ENCODE measurements at places on chromosomes 3 and 15.

GRCh38 chr3:29409409-29409808 lies 128.5 kb downstream of the RBMS3 start:
- no peak for DNase-seq

DNA sequence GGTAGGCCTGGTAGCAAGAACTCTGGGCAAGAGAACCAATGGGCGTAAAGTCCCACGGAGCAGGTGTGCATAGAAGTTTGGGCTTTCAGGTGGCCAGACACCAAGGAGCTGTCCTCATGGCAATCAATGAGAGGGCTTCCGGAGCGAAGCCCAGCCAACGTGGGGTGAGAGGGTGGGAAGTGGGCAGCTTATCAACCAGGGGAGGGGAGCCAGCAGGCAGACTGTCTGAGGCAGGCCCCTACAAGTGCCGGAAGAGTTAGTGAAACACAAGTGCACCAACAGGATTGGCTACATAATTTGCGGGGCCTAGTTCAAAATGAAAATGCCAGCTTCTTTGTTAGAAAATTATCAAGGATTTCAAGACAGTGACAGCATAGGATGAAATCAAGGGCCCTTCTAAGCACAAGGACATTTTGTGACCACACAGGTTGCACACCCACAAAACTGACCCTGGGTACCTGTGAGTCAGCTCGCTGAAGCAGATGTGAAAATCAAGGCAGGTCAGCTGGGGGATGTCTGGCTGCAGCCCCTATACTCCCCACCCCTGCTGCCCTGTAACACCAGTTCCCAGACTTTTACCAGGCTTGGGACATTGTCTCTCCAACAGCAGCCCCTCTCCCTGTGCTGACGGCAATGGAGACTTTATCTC lies 102.1 kb upstream of the ETV5 start:
- DNase-seq, result no peak

DNA sequence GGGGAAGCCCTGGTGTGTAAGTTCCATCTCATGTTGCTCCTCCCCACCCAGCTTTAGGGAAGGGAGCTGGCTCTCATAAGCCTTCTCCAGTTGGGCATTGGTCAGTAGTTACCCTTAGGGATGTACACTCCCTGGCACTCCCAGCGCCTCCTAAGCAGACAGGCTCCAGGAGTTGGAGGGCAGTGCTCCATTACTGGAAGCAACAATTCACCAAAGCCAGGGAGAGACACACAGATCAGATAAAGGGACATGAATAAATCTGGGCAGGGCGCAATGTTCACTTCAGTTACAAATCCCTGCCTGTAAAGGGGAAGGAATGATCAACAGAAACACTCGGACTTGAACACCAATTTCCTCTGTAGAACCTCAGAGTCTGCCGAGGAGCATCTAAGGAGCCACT lies 169.1 kb upstream of the CTNNB1 start:
- DNase-seq, result no peak

DNA sequence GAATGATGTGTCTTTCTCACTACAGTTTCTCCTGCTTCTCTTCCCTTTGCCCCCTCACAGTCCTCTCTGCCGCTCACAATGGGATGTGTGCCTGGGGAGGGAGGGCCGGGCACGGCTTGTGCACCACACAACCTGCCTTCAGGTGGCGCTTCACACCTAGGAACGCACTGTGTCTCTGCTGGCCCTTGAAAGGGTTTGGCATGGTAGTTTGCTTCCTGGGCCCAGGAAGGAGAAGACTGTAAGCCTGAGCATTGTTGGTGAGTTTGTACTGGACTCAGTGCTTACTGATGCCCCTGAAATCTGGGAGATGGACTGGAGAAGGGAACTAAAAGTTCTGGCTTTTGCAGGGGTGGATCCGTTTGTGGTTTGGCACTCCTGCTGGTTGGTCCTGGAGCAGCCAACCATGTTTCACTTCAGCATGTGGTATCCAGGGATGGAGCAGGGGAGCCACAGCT lies 9.2 kb downstream of the ALPK3 start:
- no peak for DNase-seq

DNA sequence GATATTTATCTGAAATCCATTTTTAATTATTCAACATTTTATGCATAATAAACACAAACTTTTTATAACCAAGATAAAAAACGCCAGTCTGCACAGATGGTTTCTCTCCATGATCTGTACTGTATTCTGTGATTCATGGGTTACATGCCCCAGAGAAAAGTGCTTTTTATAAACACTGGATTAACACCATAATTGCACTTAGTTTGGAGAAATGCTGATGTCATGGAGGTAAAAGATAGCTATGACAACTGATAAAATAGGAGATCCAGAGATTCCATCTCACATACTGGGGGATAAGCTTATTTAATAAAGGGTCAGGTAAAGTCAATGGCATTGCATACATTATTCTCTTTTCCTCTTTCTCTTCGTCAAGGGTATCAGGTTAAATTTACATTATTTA lies 1460.4 kb upstream of the ALCAM start:
- no peak for DNase-seq

GRCh38 chr3:133259767-133260166 lies 140.1 kb upstream of the BFSP2 start:
- no peak for DNase-seq

- peak; percentile 8 for DNase-seq
Measured at GRCh38 chr3:167691366-167691765, 37.6 kb upstream of the WDR49 start.

DNA sequence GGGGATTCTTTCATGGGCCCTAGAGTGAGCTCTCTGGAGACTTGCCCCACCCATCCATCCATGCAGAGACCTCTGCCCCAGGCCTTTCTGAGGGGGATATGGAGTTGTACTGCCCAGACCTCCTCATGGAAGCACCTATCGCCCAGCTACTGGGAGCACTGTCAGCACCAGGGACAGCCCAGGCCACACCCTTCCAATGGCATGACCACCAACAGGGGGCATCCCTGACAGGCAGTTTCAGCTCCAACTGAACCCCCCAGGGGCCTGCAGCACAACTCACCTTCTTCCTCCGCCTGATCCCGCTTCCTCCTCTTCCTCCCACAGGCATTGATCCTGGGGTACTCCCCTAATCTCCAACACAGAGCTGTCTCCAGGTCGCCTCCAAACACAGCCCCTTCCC lies 21.8 kb downstream of the MRPS11 start:
- DNase-seq, result no peak

DNA sequence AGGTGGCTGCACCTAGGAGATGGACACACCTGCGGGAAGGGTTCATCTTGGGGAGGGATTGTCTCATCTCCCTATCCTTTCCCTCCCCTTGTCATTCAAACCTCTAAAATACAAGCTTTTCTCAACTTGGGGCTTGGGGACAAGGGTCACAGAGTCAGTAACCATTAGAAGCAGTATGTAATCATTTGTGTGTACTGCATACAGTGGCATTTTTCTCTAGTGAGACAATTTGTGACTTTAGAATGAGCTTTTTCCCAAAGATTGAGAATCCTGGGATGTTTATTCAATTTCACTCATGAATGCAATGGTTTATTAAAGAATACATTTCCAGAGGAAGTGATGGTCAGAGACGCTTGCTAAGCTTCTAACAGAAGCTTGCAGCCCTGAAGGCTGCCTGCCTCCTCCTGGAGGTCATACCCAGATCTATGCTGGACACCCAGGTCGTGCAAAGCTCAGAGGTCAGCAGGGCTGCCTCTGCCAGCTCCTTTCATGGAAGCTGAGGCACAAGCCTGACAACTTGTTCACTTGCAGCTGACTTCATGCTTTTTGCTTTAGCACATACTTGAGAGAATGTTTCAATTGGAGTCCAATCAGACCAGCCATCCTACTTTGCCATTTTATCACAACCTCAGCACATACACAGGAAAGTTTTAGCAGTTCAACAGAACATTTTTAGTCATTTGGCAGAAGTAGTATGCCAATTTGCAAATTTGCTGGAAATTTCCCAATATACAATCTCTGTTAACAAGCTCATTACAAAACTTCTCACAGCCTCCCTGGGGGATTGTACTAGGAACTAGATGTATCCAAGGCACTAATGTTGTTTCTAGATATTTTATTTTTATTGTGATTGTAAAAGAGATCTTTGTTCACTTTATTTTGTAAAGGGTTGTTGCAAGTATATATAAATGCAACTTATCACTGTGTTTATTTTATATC lies 25.6 kb upstream of the ALDH1L1 start:
- no peak for DNase-seq

DNA sequence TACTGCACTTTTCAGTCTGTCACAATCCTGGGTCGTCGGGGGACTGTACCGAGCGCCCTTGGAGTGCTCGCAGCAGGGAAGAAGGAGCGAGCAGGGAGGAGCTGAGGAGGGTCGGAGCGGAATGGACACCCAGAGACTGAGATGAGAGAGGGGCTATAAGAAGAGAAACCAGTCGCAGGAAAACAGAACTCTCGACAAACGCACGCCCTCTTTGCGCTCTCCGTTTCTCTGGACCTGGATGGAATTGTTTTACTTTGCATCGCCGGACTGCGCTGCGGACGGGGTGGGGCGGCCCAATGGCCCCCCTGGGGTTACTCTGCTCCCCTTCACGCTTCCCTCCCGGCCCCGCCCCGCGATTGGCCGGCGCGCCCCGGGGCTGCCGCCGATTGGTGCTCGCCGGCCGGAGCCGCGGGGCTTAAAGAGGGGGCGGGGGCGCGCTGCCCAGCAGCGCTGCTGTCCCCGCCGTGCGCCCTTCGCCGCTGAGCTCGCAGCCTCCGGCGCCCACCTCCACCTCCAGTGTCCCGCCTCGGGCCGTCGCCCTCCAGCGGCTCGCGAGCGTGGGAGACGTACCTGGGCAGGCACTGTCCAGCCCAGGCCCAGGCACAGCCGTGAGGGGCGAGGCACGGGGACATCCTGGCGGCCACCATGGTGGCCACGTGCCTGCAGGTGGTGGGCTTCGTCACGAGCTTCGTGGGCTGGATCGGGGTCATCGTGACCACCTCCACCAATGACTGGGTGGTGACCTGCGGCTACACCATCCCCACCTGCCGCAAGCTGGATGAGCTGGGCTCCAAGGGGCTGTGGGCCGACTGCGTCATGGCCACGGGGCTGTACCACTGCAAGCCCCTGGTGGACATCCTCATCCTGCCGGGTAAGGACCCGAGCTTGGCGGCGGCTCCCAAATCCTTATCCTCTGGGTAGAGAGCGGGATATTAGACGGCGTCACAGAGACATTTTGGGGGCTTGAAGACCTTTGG lies at the start of gene CLDN11:
Gene CLDN11 (plus strand): TSS at position 447 of the 977 bp plus-strand sequence. CDS start 199 bp downstream, at position 646.
- no peak for DNase-seq

- DNase-seq, result peak; percentile 27
Measured at GRCh38 chr15:75921732-75922703, 18.3 kb downstream of the FBXO22 start.

DNA sequence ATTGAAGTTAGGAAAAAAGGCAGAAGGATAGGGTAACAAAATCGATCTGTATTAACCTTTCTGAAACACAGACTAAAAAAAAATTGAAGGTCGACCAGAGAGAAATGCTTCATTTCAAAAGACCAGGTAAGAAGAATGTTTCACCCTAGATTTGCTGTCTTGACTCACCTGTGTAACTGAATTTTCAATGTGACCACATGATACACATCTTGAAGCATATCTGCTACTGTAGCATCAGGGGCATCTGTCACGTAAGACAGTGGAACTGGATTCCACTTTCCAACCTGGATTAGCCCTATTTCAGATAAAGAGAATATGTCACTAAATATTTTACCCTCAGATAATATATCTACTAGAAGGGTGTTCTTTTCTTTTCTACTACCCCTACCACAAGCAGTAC lies 9.3 kb downstream of the SATB1 start:
- DNase-seq, result no peak

DNA sequence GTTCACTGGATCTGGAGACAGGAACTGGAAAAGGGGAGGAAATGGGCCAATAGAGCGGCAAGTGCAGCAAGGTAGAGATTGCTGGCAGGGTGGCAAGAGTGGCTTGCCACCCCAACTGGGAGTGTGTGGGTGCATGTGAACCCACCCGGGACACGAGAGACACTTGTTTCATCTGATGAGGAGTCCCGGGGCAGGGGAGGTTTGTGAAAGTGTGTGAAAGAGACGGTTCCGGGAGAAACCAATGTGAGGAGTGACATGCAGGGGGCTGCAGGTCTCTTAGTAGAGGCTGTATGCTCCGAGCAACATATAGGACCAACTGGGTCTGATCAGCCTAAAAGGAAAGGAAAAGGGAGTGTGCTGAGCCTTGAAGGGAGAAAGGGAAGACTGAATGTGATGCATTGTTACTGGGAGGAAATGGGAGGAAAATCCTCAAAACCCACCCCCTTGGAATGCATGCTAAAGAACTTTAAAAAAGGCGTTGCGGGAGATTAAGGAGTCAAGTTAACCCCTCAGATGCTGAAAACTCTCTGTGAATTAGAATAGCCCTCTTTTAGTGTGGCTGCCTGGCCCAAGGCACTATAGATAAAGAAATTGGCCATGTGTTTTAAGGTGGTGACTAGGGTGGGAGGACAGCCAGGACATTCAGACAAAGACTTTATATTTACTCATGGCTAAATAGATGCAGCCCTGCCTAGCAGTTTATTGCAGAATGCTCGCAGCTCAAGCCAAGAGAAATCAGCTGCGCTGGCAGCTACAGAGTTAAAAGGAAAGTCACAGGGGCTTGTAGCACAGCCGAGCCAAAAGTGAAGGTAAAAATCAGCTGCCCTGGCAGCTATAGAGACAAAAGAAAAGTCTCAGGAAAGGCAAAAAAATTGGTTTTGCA lies 9.1 kb upstream of the SLC9C1 start:
- no peak for DNase-seq

DNA sequence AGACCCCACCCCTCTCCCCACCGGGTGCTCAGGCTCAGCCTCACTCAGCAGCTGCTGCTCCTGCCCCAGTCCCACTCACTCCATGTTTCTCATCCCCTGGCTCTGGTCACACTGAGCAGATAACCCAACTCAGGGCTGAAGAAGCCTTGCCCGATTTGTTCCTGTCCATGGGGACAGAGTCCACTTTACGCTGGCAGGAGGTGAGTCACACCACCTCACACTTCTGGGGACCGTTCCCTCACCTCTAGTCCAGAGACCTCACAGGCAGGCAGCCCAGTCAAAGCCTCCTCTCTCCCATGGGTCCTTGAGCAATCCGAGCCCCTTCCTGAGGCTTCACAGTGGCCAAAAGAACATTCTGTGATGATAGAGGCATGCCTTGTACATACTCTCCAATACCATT lies 1.4 kb downstream of the CIDEC start:
- DNase-seq, result no peak

GRCh38 chr3:149411583-149411982 lies 34.1 kb upstream of the TM4SF1 start:
- no peak for DNase-seq

- no peak for DNase-seq
Measured at GRCh38 chr3:168534761-168535160, 439.0 kb upstream of the GOLIM4 start.

- DNase-seq, result no peak
Measured at GRCh38 chr15:66878761-66879160, 176.7 kb downstream of the SMAD6 start.

- no peak for DNase-seq
Measured at GRCh38 chr15:63287109-63287508, 9.7 kb downstream of the APH1B start.

Data from stimulated activated naive CD4-positive, alpha-beta T cell (primary cell).